ENCODE measurements at places on chromosomes 12 and 14. TPM values are rescaled to one million over a fixed set of nuclear protein-coding genes. Genes with fewer than 3 reads are reported as not detected.

DNA sequence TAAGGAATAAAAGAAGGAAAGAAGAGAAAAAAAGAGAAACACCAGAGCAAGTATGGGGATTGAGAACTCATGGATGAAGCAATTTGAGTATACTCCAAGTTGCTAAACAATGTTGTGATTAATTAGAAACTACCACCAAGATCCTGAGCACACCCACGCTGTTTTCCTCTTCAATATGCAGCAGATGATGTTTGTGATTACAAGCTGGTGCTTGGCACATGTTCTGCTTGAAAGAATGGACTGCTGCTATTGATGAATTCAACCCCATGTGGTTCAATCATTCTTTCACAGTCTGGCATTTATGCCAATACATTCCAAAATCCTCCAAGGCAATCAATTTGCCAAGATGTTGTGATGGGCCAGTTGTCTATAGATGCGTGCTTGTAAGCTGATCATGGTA is 146.8 kb downstream of the SLC2A13 start:
- H3K4me1 ChIP-seq, result no peaks in the 10 kb centered on the region
- no peaks in the 10 kb centered on the region for H3K27me3 ChIP-seq
- no peak for DNase-seq
- no peak overlapping the region for H3K4me3 ChIP-seq
- no peak overlapping the region for H3K27ac ChIP-seq

GRCh38 chr14:80493620-80494019 is 282.3 kb upstream of the DIO2 start:
- H3K27me3 ChIP-seq, result no peaks in the 10 kb centered on the region
- H3K36me3 ChIP-seq, result no peaks in the 10 kb centered on the region
- H3K27ac ChIP-seq, result no peak overlapping the region
- no peaks in the 10 kb centered on the region for H3K4me1 ChIP-seq

GRCh38 chr12:53496752-53497032 is 2.6 kb downstream of the MAP3K12 start:
- H3K27ac ChIP-seq, result peak overlapping the region; percentile 71
- H3K36me3 ChIP-seq, result no peaks in the 10 kb centered on the region
- H3K4me3 ChIP-seq, result no peak overlapping the region
- H3K27me3 ChIP-seq, result no peaks in the 10 kb centered on the region
- peaks cover 40% of the 10 kb centered on the region for H3K4me1 ChIP-seq
- DNase-seq, result no peak

The CCND2 gene
- total RNA-seq, result 213 TPM

DNA sequence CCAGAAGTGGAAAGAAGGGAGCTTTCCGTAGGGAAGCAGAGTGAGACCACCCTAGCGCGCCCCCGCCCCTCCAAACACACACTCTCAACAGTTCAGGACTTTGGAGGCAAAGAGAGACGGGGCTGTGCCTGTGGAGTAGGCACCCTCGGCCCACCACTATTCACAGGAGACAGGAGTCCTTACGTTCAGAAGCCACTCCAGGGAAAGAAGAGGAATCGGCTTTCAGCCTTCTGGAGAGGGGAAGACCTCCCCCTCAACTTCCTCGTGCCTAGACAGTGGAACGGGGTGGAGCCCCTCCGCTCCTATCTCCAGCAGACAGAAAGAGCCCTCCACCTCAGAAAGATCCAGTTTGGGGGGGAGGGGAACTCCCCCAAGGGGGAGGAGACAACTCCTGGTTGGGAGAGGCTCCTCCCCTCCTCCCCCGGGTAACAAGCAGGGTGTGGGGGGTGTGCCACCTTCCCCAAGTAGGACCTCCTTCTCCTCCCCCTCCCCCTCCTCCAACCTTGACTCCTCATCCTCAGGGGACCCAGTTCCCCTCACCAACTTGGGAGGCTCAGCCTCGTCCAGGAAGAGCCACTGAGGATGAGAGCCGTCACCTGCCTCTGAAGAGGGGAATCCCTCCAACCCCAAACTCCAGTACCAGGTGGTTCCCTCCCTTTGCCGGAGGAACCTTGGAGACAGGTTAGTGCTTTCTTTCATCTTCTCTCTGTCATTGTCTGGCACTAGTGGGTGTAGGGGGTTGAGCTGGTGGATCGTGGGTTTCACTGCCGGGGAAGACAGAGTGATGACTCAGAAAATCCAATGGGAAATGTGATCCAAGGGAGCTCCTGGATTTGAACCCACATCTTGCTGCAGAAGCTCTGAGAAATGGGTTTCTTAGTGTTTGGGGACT is 883 bp downstream of the FOXJ2 start:
- peaks cover 56% of the 10 kb centered on the region for H3K4me1 ChIP-seq
- H3K27ac ChIP-seq, result peak overlapping the region; percentile 98
- DNase-seq, result peak; percentile 43
- H3K4me3 ChIP-seq, result peak overlapping the region; percentile 55
- no peaks in the 10 kb centered on the region for H3K36me3 ChIP-seq

The BCL7A gene
- total RNA-seq, result 11.5 TPM

- DNase-seq, result no peak
- H3K4me1 ChIP-seq, result no peaks in the 10 kb centered on the region
- no peak overlapping the region for H3K4me3 ChIP-seq
- no peak overlapping the region for H3K27ac ChIP-seq
- H3K27me3 ChIP-seq, result no peaks in the 10 kb centered on the region
Observed at GRCh38 chr14:45968037-45968436, 683.5 kb downstream of the RPL10L start.

GRCh38 chr12:608413-608812 is 54.8 kb downstream of the NINJ2 start:
- H3K27me3 ChIP-seq, result no peaks in the 10 kb centered on the region
- H3K4me1 ChIP-seq, result no peaks in the 10 kb centered on the region
- no peak overlapping the region for H3K27ac ChIP-seq
- H3K4me3 ChIP-seq, result no peak overlapping the region
- H3K36me3 ChIP-seq, result no peaks in the 10 kb centered on the region

- H3K36me3 ChIP-seq, result no peaks in the 10 kb centered on the region
- H3K4me1 ChIP-seq, result no peaks in the 10 kb centered on the region
- no peak overlapping the region for H3K4me3 ChIP-seq
- H3K27ac ChIP-seq, result no peak overlapping the region
Observed at GRCh38 chr12:85440271-85440670, 160.3 kb downstream of the ALX1 start.

DNA sequence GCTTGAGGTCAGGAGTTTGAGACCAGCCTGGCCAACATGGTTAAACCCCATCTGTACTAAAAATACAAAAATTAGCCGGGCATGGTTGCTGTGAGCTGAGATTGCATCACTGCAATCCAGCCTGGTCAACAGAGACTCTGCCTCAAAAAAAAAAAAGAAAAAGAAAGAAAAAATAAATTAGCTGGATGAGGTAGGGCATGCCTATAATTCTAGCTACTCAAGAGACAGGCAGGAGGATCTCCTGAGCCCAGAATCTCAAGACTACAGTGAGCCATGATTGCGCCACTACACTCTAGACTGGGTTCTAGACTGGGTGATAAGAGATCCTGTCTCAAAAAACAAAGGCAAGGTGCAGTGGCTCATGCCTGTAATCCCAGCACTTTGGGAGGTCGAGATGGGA is 16.9 kb downstream of the PPP4R3A start:
- H3K27ac ChIP-seq, result no peak overlapping the region
- no peak for DNase-seq
- H3K4me1 ChIP-seq, result peaks cover 66% of the 10 kb centered on the region
- H3K27me3 ChIP-seq, result no peaks in the 10 kb centered on the region
- H3K4me3 ChIP-seq, result no peak overlapping the region

The NR1H4 gene
- total RNA-seq, result 29.0 TPM

GRCh38 chr14:96232506-96232905 is 23.5 kb upstream of the BDKRB1 start:
- no peaks in the 10 kb centered on the region for H3K4me1 ChIP-seq
- no peaks in the 10 kb centered on the region for H3K36me3 ChIP-seq
- H3K4me3 ChIP-seq, result no peak overlapping the region
- no peak for DNase-seq

DNA sequence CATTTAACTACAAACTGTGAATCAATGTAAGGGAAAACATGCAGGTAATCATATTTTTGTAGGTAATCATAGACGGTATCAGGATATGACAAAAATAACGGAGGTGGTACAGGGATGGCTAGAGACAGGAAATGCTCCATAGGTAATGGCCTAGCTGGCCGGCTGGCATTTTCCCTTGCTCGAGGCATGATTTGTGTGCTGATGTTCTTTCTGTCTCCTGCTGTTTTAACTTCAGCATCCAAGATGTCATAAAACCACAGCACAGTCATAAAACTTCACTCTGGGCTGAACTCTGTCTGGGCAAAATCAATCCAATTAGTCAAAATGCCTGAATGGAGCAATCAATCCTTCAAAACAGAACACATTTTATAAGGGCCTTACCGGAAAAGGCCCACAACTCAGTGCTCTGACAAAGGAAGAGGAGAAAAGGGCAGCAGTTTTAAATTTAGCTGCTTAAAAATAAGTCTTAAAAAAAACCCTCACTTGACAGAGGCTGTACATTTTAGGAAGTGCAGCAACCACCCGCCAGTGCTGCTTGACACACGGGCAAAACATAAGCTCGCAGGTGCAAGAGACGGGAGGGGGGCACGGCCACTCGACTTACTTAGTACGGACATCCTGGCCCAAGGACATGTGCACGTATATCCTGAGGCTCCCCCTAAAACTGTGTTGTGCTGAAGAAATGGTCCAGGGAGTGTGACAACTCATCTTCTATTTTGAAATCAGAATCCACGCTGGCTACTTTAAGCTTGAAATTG is 40.5 kb upstream of the GPR68 start:
- no peak overlapping the region for H3K4me3 ChIP-seq
- no peak overlapping the region for H3K27ac ChIP-seq
- no peak for DNase-seq
- no peaks in the 10 kb centered on the region for H3K4me1 ChIP-seq

The GRIP1 gene
- 4.4 TPM for total RNA-seq

The LRRIQ1 gene
- total RNA-seq, result 0.39 TPM

- no peaks in the 10 kb centered on the region for H3K36me3 ChIP-seq
- DNase-seq, result peak; percentile 41
- no peak overlapping the region for H3K4me3 ChIP-seq
- H3K27me3 ChIP-seq, result peaks cover 4% of the 10 kb centered on the region
Observed at GRCh38 chr12:131454418-131455217, 256.3 kb upstream of the SFSWAP start.

The SLC38A4 gene
- total RNA-seq, result 0.69 TPM

GRCh38 chr12:80847575-80847974 is 90.2 kb downstream of the LIN7A start:
- DNase-seq, result no peak
- H3K36me3 ChIP-seq, result no peaks in the 10 kb centered on the region
- H3K27me3 ChIP-seq, result no peaks in the 10 kb centered on the region
- H3K4me3 ChIP-seq, result no peak overlapping the region
- no peaks in the 10 kb centered on the region for H3K4me1 ChIP-seq

DNA sequence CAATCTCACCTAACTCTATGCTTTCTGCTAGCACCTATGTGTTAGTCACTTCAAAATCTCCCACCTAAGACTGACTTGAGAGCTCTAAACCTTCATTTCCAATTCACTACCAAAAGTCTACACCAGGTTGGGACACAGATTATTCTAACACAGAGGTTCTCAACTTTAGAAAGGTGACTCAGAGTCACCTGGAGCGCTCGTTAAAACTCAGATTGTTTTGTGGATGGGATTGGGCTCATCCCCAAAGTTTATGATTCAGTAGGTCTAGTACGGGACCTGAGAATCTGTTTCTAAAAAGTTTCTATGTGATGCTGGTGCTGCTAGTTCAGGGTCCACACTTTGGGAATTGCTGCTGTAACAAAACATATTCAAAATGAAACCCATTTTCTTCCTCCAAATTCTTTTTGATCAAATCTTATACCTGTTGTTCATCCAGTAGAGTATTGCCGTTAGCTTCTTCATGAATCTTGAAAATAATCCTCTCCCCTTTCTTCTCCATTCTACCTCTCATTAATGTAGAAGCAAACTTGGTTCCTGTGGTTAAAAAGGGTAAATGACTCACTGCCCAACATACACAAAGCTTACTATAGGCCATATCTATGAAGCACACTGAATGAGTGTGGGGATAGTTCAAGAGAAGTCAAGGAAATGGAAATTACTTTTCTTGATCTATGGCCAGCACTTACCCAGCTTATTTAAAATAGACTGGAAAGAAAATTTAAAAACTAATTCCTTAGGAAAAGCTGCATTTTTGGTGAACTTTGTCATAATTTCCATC is 206.7 kb downstream of the KIF21A start:
- no peaks in the 10 kb centered on the region for H3K36me3 ChIP-seq
- DNase-seq, result no peak
- no peak overlapping the region for H3K27ac ChIP-seq
- H3K4me1 ChIP-seq, result no peaks in the 10 kb centered on the region
- H3K4me3 ChIP-seq, result no peak overlapping the region

The KIF5A gene
- total RNA-seq, result 7.6 TPM

DNA sequence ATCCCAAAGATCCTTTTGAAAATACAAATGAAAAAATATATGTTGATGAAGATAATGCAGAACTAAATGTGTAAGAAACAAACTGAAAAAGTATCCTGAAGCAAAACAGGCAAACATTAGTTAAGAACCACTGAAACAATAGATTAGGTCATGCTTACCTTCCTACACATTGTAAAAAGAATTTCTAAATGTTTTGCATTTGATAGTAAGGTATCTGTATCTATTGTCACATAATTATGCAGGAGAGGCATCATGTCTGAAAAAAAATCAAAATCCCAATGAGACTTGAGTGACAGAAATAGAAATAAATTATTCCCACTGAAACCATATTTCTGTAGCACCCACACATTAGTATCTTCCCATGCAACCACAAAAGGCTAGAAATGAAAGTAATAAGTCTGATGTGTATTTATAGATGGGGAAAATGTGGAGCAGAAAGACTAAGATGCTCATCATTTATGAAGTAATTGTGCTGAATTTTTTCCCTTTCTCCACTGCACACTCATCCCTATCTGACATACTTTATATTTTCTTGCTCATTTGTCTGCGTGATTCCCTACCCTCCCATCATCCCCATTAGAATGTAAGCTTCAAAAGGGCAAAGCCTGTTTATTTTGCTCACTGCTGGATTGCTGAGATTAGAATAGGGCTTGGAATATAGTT is 43.5 kb downstream of the IPO8 start:
- no peaks in the 10 kb centered on the region for H3K27me3 ChIP-seq
- peaks cover under 1% of the 10 kb centered on the region for H3K4me1 ChIP-seq
- no peak overlapping the region for H3K4me3 ChIP-seq
- H3K27ac ChIP-seq, result no peak overlapping the region

GRCh38 chr12:106329231-106329982 is 26.9 kb downstream of the TCP11L2 start:
- peak; percentile 61 for DNase-seq
- H3K4me3 ChIP-seq, result no peak overlapping the region
- H3K4me1 ChIP-seq, result peaks cover 19% of the 10 kb centered on the region
- H3K27me3 ChIP-seq, result no peaks in the 10 kb centered on the region
- H3K27ac ChIP-seq, result peak overlapping the region; percentile 67
- no peaks in the 10 kb centered on the region for H3K36me3 ChIP-seq
